ENCODE measurements at places on chromosomes 4 and X.

DNA sequence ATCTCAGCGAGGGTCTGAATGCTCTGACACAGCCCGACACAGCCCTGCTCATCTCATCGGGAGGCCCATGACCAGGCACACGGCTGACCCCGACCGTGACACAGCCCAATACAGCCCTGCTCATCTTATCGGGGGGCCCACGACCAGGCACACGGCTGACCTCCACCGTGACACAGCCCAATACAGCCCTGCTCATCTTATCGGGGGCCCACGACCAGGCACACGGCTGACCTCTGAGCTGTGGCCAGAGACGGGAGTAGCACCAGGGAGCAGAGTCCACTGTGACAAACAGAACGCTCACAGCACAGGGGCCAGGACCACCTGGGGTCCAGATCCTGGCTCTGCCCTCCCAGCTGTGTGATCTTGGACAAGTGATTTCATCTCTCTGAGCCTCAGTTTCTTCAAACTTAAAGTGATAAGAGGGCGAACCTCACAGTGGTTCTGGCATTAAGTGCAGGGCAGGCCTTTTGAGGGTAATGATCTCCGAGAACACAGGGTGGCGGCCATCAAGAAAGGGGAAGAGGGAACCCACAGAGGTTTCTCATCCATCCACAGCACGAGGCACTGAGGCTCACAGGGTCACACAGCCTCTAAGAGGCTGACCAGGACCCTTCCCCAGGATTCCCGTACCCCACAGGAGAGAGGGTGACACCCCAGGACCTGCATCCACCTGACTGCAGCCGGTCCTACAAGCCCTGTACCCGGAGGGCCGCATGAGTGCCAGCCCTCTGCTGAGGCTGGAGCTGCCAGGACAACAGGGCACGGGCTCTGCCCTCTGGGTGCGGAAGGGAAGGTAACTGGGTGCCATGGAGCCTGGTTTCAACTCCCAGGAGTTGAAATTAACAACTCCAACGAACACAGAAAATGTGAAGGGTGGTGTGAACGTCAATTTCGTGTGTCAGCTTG is 60.1 kb downstream of the WFS1 start:
- no peak for DNase-seq

DNA sequence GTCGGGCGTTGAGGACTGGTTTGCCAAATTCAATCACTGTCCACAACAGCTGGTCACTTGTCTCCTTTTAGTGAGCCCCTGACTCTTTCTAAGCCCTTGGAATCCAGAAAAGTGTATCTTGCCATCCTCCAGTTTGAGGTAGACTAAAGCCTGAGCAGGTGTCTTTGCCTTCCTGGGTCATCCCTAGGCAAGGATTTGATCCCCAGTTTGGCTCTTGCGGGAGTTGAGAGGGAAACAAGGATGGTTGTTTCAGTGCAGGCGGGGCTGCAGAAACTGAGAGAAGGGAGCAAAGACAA is 2.2 kb upstream of the FGF5 start:
- DNase-seq = no peak

DNA sequence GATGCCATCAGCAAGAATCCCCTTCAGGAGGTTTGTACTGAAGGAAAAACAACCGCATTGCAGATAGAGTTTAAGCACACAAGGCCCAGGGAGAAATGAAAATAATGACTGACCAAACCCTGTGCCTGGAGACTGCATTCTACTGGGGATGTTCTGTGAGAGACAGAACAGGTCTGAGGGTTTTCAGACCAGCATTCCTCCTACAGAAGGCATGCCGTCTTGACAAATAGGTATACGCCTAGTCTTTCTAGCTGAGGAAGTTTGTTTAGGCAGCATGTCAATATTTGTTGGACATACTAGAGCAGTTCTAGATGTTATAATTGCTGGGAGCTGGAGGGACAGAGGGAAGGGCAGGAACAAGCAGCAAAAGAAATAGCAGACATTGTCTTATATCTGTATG is 68.4 kb upstream of the SCOC start:
- no peak for DNase-seq

DNA sequence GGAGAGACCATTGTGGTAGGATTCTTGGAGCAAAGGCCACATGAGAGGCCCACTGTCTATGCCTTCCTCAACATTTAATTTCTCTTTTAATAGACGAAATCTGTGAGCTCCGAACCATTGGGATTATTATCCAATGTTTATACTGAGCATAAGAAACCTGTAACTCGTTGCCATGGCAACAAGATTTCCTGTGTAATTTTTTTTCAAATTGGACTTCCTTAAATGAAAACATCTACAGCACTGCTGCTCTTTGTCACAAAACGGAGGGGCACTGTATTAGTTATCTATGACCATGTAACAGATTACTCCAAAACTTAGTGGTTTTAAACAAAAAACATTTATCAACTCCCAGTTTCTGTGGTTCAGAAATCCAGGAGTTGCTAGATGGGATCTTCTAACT is 38.7 kb downstream of the PPP1R2C start:
- peak; percentile 25 for DNase-seq

DNA sequence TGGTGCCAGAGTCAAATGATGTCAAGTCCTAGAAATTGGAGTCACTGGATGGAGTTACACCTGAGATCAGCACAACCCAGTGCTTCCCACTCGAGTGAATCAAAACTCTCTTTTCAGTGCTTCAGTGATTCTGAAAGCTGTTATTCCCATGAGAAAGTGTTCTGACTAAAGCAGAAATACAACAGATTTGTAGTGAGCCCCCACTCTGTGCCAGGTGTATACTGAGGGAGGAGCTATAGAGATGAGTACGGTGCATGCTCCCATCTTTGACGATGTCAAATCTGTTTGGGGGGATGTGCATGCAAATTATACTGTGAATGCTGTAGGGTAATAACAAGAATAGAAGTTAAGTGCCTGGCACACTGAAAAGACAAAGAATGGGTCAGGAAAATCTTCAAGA is 330.2 kb downstream of the HS3ST1 start:
- no peak for DNase-seq
